ENCODE measurements at places on chromosomes 5 and 9.
A peak's percentile ranks its signal among the peaks of the same experiment; 100 is the strongest.

GRCh38 chr5:120260651-120261050 lies 203.4 kb upstream of the PRR16 start:
- no peak for DNase-seq

DNA sequence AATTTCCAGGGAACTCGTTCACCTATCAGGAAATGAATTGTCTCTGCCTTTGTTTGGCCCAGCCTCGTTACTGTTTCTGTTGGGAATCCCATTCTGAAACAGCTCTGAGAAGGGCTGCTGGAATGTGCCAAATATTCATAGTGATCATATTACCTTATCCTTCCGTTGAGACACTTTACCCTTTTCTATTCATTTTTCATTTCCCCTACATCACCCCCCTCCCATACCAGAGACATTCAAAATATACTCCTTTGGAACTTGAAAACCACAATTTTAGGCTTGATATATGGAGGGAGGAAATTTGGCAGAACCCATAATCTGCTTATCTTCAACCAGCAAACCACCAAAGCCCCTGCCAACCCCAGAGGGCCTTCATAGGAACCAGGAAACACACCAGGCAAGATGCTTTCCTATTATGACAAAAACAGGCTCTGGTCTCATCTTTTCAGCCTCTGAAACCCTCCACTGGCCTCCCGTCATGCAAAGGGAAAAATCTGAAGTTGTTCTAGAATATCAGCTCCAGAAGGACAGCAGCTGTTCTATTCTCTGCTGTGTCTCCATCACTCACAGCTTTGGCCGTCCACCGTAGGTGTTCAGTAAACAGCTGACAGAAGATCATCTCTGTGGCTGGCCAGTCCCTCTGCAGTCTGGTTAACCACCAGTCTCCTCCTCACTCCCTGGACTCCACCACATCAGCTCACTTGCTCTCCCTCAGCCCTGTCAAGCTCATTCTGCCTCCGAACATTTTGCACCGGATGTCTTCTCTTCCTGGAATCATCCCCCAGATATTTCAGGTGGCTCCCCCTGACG lies 217.2 kb upstream of the WWC1 start:
- no peak for DNase-seq

- DNase-seq = no peak
Observed at GRCh38 chr5:78895616-78896015, 89.5 kb downstream of the ARSB start.

GRCh38 chr5:82470185-82470994 lies 192.2 kb upstream of the RPS23 start:
- DNase-seq = peak; percentile 28

DNA sequence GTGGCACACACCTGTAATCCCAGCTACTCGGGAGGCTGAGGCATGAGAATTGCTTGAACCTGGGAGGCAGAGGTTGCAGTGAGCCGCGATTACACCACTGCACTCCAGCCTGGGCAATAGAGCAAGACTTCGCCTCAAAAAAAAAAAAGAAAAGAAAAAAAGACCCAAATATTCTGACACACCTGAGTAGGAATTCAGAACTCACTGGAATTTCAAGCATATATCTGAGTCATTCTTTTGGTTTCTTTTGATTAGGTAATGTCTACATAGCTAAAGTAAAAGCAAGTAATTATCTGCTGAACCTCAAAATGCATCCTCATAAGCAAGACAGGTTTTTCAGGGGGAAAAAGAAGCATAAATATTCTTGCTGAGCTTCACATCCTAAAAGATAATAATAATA lies 35.9 kb downstream of the ANKRD31 start:
- no peak for DNase-seq

DNA sequence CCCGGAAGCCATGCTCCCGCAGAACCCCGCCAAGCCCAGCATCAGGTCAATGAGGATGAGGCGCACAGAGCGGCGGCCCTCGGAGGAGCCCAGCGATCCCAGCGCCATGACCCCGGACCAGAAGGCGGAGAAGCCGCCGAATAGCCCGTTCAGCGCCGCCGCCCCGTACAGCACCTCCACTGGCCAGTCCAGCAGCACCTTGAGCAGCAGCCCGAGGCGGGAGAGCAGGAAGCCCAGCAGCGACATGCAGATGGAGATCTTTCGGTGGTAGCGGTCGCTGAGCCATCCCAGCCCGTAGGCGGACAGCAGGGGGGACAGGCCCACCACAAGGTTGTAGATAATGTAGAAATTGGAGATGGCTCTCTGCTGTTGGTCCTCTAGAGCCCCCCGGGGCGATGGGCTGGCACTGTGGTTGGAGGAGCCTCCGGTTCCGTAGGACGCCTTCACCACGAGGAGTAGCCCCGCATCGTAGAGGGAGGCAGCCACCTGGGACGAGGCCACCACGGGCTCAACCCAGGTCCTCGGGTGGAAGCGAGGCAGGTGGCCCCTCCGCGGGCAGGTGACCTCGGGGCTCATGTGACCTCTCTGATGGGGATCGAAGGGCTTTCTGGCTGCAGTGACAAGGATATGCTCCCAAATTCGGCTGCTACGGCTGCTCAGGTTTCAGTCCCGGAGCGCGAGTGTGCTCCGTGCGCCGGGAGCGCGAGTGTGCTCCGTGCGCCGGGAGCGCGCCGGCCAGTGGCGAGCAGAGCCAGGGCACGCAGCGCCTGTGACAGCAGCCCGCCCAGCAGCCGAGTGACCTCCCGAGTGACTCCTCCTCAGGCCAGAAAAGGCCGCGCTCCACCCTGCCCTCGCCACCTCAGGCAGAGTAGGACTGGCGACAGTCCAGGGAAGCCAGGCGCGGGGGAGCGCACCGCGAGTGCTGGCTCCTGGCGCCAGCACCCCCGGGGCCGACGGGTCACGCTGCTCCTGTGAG lies at the start of gene SLC46A2:
Gene SLC46A2, minus strand, starts transcription at position 771 of the 976 bp plus-strand sequence. Its CDS starts 195 bp downstream, at position 576.
- DNase-seq = no peak

DNA sequence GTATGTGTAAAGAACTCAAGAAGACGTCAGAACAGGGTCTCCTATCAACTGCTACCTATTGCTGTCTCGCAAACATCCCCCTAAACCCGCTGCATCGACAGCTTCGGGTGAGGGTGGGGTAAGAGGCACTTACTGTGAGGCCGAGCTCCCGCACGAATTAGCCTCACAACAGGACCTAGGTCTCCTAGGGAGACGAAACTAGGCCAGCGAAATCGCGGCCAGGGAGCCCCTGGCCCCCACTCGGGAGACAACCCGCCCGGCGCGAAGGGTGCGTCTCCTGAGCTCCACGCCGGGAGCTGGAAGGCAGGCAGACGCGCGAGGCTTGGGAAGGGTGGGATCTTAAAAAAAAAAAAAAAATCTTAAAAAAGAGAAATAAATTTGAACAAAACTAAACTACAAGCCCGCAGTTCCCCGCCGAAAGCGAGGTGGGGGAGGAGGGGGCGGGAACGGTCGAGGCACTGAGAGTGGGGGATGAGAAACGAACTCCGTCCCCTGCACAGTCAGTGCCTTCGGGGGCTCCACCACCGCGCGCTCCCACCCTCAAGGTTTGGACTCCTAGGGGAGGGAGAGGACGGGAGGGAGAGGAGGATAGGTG lies 33.0 kb upstream of the NFIB start:
- DNase-seq = no peak

- DNase-seq = no peak
Observed at GRCh38 chr9:5042661-5043178, 57.6 kb downstream of the JAK2 start.

DNA sequence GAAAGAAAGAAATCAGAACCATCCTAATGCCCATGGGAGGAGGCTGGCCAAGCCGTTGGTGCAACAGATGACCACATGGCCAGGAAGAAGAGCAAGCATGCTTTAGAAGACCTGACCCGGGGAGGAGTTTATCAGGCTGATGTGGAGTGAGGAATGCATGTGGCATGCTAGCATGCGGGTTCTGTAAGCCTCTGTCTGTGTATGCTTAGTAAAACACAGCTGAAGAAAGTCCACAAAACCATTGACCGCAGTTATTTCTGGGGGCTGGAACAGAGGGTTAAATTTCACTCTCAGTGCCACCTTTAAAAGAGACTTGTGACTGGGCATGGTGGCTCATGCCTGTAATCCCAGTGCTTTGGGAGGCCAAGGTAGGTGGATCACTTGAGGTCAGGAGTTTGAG lies 19.1 kb downstream of the GFI1B start:
- DNase-seq = no peak

- DNase-seq = no peak
Observed at GRCh38 chr9:126788046-126788445, 16.8 kb upstream of the ZBTB43 start.
